ENCODE measurements at places on chromosomes 11 and 22.

DNA sequence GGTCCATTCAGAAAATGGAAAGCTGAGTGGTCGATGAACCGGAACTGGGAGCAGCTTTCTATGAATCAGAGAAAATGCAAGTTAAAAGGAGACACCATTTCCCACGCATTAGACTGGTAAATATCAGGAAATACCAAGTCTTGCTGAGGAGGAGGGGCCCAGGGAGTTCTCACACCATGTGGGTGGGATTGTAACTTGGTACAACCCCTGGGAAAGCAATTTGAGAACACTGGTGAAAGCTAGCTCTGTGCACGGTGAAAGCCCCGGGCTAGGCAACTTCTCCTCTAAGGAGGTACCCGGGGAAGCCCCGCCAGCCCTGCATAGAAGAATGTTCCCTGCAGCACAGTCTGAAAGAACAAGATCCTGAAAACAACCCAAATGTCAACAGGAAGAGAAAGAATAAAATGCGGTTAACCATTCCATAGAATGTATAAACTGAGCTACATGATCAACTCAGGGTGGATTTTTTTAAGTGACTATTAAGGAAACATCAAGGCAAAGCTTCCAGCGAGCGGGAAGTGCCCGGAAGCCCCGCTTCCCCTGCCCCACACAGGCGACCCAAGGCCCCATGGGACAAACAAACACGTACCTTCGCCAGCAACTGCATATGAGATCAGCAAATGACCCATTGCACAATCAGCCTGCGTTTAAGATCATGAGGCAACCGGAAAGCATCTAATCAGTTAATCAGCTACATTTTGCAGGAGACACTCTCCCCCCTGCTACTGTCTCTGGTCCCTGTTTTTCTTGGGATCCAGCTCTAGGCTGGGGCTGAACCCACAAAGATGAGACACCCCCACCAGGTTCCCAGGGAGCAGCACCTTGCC, 11.3 kb downstream of the SHANK2 start:
- no peak for DNase-seq

GRCh38 chr22:32426881-32427280, 14.8 kb upstream of the RTCB start:
- DNase-seq, result no peak

DNA sequence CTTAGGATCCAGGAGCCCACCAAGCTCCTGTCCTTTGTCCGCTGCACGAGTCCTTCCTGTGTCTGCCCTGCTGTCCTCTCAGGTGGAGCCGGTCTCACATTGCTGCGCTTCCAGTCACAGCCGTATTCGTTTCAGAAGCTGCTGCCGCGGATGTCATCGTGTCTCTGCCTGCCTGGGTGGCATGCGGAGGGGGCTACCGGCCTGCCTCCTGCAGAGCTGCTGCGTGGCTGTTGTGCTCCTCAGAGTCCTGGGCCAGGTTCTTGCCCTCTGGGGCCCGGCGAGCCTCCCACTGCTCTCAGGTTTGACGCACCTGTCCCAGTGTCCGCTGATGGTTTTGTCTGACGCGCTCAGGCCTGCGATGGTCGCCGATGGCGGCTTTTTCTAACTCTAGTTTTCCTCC, 254.2 kb downstream of the TBC1D22A start:
- DNase-seq, result no peak

GRCh38 chr11:15651816-15652215, 537.1 kb downstream of the INSC start:
- DNase-seq, result peak; percentile 34

- DNase-seq, result no peak
Observed at GRCh38 chr11:96067160-96067559, 143.3 kb upstream of the MTMR2 start.

GRCh38 chr11:123338997-123339752, 90.9 kb upstream of the GRAMD1B start:
- DNase-seq, result no peak

DNA sequence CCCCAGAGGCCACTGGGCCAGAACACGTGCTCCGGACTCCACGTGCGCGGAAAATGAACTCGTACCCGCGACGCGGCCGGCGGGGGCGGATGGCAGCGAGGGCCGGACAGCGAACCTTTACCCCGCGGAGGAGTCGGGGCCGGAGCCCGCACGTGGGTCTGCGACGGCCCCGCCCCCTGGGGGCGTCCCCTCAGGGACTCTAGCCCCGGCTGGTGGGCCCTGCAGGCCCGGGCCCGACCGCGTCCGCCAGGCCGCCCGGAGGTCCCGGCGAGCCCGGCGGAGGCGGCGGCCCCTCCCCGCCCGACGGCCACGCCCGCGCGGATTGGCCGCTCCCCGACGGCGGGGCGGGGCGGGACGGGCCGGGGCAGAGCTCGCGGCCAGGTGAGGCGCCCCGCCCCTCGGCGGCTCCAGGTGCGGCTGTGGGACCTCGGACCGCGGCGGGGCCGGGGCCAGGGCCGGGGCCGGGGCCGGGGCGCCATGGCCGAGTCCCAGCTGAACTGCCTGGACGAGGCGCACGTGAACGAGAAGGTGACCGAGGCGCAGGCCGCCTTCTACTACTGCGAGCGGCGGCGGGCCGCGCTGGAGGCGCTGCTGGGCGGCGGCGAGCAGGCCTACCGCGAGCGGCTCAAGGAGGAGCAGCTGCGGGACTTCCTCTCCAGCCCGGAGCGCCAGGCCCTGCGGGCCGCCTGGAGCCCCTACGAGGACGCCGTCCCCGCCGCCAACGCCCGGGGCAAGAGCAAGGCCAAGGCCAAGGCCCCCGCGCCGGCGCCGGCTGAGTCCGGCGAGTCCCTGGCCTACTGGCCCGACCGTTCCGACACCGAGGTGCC, at the start of gene FAM83F:
Gene FAM83F, plus strand, starts transcription at position 389 of the 827 bp plus-strand sequence. Its CDS starts 89 bp downstream, at position 478.
- DNase-seq, result peak; percentile 31

- DNase-seq, result no peak
Observed at GRCh38 chr11:62069986-62070919, 53.6 kb upstream of the INCENP start.

All from femur (tissue), 1 donor.